ENCODE measurements at places on chromosomes 3 and 15.

DNA sequence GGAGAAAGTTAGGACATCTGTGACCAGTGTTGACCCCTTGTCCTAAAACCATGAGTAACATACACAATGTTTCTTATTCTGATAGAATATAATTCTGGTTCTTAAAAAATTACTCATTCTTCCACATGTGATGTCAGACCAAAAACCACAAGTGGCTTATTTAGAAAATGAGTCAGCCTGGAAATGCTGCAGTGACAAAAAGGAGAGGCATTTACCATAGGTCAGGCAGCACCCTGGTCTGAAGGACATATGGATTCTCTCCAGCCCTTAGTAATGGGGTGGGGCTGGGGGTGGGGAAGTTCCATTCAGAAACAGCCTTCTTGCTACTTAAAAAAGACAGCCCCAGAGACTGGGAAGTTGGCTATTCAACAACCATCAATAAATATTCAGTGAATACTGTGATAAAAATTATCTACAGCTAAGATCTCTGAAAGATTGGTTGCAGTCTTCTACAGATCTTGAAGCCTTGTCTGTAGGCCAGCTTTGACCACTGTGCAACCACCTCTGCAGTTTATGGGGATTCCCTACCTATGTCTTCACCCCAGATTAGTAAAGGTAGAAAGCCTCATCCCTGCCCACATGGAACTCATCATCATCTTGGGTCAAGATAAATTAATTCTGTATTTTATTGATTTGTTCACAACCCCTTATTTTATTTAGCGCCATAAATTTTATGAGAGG is 34.9 kb upstream of the TIMP4 start:
- DNase-seq, result peak; percentile 92

- DNase-seq, result no peak
Observed at GRCh38 chr15:92885224-92886041, 14.7 kb upstream of the CHD2 start.

- peak; percentile 20 for DNase-seq
Observed at GRCh38 chr3:151345859-151346258, 16.5 kb upstream of the P2RY13 start.

DNA sequence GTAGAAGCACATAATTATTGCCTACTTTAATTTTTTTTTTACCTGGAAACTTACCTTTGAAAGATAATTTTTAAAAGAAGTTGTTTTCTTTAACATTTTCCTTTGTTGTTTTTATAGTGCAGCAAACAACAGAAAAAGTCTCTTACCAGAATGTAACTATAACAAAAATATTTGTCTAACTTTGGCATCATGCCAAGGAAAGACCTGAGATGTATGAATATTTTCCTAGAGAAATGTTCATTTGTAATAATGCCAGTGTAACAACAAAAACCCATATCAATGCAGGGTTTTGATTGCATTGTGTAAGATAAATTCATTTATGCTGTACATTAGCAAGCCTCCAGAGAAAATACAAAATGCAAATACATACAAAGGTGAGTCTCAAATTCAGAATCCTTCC is 775.7 kb downstream of the SI start:
- no peak for DNase-seq

GRCh38 chr15:69523010-69524001 is 70.7 kb downstream of the RPLP1 start:
- DNase-seq, result peak; percentile 89

DNA sequence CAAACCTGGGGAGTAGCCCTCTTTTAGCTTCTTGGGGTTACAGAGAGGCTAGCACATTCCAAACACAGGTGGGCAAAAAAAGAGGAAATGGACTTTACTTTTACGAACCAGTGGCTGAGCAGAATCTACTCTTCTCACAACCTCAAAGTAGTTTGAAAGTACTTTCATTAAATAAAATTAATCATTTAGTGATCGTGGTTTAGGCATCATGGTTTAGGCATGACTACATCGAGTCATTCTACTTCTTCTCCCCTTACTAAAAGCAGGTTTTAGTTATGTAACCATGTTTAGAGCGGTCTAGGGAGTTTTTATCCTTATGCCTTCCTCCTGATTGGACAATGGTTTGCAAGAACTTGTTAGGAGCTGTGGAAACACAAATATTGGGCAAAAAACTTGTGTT is 2.5 kb upstream of the GREM1 start:
- no peak for DNase-seq

DNA sequence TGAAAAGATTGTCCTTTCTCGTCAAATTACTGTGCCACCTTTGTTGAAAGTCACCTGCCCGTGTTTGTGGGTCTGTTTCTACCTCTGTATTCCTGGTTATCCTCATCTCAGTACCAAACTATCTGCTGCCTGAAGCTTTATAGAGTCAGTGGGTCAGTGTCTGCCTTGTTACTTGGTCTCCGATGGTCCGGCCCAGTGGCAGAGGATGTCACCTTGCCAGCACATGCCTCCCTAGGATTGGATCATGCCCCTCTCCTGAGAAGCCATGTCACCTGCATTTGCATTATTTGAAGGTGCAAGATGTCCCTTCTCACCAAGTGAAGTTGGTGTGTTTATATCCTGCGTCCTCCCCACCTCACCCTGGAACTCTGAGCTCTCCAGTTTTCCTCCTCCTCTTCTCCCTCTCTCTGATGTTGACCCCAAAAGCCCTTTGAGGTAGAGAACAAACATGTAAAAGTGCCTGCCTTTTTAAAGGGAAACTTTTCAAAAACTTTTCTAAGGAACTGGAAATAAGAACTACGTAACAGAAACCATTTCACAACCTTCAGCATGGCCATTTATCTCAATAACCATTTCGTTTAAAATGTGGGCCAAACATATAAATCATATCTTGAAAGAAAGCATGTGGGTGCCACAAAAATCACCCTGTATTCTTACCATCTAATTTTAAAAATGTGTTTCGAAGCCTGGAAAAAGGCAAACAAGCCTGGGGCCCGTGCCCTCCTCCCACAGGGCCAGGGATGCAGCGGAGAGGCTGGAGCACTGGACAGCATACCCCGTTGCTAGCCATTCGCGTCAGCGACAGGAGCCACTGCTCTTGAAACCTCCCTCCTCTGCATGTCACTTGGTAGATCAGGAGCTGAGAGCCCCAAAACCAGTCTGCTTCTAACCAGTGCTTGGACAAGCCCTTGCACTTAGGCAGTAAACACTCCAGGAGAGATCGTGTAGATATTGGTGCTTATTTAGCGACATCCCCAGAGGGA is 102.1 kb downstream of the VGLL4 start:
- DNase-seq, result no peak

DNA sequence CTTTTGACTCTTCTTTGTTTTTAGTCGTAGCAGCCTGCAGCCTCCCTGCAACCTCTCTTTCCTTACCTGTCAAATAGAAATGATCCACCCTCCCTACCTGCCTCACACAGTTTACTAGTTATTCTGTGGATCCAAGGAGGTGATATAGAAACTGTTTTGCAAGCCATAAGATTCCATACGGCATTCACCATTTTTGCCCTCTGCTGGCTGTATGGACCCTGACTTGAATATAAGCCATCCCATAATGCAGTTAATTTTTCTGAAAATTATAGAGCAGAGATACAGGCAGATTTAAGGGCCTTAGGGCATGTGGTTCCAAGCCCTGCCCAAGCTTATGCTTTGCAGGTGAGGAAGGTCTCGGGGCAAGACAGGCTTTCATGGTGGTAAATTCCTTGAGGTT is 63.8 kb downstream of the CPN2 start:
- no peak for DNase-seq

DNA sequence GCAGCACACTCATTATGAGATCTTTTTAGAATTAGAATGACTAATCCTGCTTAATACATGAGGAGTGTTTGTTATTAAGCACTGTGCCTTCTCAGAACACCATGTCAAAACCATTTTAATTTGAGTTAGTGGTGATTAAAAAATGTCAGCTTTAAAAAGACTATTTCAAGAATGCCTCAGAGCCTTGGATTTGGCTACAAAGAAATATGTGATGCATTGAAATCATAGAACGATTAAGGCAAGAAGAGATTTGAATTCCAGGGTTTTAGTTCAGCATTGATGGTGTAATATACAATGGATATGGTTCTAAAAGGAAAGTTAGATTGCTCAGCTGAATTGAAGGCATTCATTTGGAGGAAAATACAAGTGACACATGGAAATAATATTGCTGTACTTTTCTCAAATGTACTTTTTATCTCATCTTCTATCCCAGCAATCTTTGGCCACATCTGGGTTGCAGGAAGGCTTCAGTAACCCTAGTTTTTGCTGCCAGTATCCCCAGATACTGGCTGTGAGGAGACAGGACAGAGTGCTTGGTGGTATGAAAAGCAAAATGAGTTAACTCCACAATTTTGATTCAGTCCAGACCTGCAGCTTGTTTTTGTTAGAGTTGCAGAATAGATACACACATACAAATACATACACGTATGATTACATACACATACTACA is 303.8 kb downstream of the CLSTN2 start:
- no peak for DNase-seq

DNA sequence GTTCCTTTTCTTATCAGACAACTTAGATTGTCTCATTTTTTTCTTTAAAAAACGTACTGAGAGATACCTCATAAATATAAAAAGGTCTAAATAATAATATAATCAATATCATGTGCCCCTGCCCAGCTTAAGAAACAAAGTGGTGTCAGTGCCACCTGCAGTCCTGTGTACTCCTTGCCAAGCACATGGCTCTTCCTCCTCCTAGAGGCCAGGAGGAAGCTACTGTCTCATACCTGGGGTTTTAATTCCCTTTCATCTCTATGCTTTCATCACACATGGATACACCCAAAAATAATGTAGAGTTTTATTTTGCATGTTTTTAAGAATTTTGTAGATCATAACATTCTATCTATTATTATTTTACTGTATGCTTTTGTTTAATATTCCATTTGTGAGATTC is 98.6 kb upstream of the C15orf61 start:
- DNase-seq, result no peak

- no peak for DNase-seq
Observed at GRCh38 chr15:59738676-59739075, 49.6 kb upstream of the BNIP2 start.

GRCh38 chr15:70815604-70816003 is 38.4 kb downstream of the LARP6 start:
- no peak for DNase-seq

GRCh38 chr3:47377186-47377585 is 3.6 kb upstream of the PTPN23 start:
- peak; percentile 68 for DNase-seq

- DNase-seq, result no peak
Observed at GRCh38 chr3:14984581-14985113, 37.3 kb downstream of the NR2C2 start.

- no peak for DNase-seq
Observed at GRCh38 chr3:60186359-60186758, 1064.9 kb downstream of the FHIT start.

- DNase-seq, result peak; percentile 55
Observed at GRCh38 chr3:45123030-45123429, 23.1 kb downstream of the CDCP1 start.

DNA sequence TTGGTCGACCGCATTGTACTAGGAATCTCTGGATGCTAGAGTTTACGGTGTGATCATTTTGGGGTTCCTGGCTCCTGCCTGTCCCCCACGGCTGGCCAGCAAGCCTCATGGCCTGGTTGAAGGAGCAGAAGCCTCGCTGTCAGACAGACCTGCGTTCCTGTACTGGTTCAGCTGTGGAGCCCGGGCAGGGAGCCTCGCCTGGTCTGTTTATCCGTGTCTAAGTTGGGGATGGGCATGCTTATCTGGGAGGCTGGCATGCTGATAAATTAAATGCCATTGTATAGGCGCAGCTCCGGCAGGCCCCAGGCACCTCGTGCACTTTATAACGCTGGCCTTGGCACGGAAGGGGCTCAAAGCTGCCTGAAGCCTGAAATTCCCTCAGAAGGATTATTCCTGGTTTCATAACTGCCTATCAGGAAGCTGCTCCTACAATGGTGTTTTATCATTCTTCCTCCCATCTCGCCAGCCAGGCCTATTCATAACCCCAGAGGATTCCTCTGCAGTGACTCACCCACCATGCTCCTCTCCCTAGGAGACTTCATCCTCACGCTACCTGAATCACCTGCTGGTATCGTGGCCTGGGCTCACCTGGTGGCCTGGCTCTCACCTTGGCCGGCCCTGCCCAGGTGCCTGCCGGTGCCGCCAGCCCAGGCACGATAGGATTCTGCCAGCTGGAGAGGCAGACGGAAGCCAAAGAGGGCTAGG is 110.9 kb downstream of the ASB7 start:
- DNase-seq, result no peak

DNA sequence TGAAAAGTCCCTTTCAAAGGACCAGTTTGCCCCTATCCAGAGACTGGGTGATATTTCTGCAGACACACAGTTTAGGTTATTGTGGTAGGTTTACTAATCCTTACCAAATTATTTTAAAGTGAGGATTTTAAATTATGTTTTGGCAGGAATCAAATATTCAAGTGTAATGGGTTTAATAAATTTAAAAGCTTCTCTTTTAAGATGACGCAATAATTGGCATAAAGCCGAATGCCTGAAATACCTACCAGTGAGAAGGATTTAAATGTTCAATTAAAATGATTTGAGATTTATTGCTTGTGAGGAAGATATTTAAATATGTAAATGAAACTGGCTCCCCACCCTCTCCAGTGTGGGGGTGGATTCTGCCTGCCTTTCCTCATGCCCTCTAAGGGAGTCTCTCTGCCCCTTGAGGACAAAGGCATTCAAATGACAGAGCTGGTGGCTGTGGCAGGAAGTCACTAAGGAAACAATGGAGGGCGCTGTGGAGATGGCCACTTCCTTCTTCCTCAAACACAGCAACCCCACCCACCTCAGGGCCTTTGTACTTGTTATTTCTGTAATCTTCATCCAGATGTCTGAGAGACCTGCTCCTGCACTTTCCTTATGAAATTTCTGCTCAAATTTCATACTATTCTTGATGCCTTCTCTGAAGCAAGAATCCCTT is 131.7 kb downstream of the TNIK start:
- peak; percentile 69 for DNase-seq

GRCh38 chr3:46954178-46954577 is 22.4 kb downstream of the CCDC12 start:
- no peak for DNase-seq

- no peak for DNase-seq
Observed at GRCh38 chr3:64489361-64490044, 198.3 kb downstream of the ADAMTS9 start.

- peak; percentile 71 for DNase-seq
Observed at GRCh38 chr3:46276497-46277099, 34.3 kb downstream of the CCR3 start.

- DNase-seq, result no peak
Observed at GRCh38 chr3:169165196-169166158, 498.0 kb downstream of the MECOM start.

DNA sequence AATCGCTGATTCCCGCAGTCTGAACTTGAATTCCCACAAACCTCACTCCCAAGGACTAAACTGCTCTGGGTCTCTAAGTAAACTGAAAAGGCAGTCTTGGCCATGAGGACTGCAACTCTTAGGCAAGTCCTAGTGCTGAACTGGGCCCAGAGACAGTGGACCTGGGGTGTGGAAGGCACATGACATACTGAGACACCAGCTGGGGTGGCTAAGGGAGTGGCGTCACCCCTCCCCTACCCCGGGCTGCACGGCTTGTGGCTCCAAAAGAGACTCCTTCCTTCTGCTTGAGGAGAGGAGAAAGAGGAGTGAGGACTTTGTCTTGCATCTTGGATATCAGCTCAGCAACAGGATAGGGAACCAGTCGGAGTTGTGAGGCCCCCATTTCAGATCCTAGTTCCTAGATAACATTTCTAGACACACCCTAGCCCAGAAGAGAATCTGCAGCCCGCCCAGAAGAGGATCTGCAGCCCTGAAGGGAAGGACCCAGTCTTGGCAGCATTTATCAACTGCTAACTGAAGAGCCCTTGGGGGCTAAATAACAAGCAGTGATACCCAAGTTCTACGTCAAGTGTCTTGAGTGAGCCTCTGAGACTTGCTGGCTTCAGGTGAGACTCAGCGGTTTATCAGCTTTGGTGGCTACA is 110.7 kb upstream of the C3orf80 start:
- DNase-seq, result peak; percentile 36
